ENCODE measurements at places on chromosomes 12 and 14.

DNA sequence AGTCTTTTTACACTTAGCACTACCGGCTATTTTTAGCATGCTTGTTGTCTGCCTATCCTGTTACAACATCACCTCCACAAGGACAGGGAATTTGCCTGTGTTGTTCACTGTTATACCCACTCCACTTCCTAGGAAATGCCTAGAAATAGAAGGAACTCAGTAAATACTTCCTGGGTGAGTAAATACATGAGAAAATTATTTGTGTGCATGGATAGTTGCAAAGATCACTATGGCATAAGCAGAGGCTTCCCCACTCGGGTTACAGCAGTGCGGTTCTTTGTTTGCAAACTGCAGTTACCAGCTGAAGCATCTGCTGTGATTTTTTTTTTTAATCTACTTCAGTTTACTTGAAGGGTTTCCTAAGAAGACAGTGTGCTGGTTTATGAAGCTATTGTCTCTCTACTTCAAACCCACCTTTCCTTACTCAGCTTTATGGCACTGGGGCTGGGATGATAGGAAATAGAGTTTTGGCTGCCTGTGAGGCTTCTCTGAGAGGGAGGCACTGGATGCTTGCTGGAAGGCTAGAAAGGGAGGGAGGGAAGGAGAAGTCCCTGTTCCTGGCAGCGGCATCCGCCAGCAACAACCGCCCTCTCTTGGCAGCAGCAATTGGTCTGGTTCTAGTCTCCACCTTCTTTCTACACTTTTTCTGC is 29.0 kb downstream of the PDE6H start:
- no peak for DNase-seq

- no peak for DNase-seq
Observed at GRCh38 chr12:70258605-70259403, 15.6 kb downstream of the CNOT2 start.

DNA sequence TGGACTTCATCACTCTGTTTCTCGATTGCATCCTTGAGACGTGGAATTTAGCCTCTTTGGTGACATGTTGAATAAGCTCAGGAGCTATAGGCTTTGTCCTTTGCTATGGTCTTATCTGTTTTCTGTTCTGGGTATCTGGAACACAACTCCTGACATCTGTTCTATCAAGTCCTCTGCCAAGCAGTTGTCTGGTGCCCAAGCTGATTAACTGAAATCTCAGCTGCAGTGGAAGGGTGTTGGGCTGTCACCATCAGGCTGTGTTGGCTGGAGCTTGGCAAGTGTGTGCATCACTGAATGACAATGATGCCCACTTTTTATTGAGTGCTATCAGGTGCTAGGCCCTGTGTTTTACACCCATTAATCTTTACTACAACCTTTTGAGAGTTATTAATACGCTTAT is 77.8 kb downstream of the SMOC1 start:
- no peak for DNase-seq

DNA sequence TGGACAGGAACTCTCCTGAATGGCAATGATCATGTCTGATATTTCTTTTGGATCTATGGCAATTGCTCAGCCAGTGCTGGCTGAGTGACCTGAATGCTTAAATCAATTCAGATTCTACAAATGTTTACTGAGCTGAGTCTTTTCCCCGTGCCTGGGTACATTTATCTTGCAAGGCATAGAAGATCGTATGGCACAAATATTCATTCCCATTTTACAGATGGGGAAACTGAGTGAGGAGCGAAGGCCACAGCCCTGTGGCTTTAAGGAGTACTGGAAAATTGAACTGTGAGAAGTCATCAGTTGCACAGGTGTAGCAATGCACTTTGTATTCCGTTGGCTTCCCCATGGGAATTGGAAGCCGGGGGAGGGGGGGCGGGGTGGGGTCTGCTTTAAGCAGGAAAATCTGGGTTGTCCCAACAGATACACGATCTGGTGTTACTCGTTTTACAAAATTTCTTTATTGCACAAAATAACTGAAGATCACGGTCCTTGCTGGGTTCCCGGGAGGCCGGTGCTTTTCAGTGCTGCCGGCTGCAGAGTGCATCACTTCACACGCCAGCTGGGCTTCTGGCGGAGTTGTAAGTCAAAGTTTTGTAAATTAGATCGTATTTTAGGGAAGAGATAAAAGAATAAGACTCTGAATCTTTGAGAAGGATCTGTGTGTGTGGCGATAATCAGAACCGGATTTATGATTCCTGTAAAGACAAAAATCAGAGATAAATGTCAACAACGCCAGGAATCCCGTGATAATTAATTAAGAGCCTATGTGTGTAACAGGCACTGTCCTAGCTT is 75.0 kb upstream of the MAP1LC3B2 start:
- DNase-seq, result no peak

- no peak for DNase-seq
Observed at GRCh38 chr12:66786531-66787308, 107.8 kb upstream of the GRIP1 start.

- DNase-seq, result no peak
Observed at GRCh38 chr14:35682802-35683201, 126.3 kb downstream of the RALGAPA1 start.

GRCh38 chr14:98685725-98686124 is 586.3 kb downstream of the BCL11B start:
- no peak for DNase-seq

DNA sequence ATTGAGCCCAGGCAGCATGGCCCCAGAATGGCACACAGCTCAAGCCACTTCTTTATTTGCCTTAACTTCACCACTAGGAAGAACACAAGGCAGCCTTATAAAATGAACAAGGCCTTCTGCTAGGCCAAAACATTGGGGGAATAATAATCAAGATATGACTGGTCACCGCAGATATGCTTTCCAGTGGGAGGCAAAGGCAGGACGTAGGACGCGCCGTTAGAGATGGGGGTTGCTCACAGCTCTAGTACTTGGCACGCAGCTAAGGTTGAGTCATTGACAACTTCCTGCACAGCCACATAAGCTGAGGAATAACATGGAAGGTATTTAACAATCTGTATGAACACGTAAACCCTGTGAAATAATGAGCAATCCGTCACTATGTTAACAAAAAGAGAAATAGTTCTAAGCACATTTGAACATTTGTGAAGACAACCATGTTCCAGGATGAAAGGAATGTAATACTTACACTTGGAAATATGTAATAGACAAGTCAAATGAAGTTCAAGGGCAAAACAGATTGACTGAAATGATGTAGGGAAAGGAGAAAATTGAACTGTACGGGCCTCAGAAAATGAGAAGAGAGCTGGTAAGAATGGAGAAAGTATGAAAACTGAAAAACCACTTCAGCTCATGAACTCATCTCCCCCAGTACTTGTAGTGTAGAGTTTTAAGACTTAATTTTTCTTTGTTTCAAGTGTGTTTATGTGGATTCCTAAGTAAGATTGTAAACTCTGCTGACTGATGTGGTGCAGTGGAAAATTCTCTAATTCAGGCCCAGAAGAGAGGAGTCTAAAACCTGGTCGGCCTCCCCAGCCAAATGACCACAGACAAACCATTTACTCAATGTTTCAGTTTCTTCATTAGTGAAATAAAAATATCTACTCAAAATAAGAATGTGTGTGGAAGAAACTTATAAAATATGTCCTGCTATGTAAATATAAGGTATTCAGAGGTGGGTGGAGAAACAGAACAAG is 59.3 kb upstream of the CCDC91 start:
- no peak for DNase-seq

DNA sequence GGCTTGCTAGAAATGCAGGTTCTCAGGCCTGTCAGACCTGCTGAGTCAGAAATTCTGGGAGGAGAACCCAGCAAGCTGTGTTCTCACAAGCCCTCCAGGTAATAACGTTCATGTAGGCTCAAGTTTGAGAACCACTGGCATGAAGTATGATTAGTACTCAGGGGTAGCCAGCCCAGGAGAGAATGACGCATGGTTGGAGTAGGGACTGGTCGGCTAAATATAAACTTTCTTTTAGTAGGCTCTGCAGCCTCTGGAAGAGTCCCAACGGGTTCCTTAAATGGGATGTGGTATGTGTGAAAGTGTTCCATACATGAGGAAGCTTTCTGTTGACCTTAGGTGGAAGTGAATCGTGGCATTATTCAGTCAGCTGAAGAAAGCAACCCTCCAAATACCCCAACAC is 209.3 kb downstream of the SLC41A2 start:
- DNase-seq, result no peak

GRCh38 chr14:105294142-105294597 is 6.6 kb downstream of the BRF1 start:
- no peak for DNase-seq

GRCh38 chr12:4273652-4274395 is at the start of gene CCND2:
Gene CCND2 (plus strand): TSS chr12:4273762. CDS start chr12:4274041, 279 bp downstream.
- DNase-seq, result peak; percentile 69

DNA sequence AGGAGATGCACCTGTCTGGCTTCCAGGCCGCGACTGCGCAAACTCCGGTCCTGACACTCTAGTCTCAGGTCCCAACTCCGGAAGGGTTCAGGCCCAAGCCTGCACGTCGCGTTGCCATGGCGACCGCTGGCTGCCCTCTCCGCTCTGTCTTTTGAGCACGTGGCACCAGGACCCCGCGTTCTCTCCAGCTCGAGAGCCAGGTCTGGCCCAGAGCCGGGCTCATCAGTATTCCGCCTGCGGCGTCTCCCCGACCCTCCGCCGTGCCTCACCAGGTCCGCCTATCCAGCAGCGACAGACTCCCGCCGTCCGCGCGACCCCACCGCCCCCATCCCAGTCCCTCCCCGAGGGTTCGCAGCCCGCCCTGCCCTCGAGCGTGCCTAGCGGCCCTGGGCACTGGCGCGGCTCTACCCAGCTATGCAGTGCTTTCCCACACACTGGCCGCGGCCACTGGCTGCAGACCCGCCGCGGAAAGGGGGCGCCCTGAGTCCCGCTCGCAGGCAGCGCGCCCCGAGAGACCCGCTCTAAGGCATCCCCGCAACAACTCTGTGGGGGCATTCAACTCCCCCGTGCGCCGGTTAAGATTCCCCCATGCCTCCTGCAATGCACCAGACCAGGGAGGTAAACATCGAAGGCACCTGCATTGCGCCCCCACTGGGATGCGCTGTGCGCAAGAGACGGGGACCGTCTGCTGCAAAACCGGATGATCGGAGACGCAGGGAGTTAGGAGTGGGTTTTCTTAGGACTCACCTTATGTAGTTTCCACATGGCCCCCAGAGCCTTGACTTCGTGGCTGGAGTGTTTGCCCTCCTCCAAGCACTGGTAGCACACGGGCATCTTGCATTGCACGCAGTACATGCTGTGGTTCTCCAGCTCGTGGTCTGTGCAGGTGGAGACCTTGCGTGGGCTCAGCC is 1.3 kb downstream of the TRIM9 start:
- peak; percentile 12 for DNase-seq

Measured in T-helper 2 cell (primary cell).